ENCODE measurements at places on chromosomes 2 and 18.

DNA sequence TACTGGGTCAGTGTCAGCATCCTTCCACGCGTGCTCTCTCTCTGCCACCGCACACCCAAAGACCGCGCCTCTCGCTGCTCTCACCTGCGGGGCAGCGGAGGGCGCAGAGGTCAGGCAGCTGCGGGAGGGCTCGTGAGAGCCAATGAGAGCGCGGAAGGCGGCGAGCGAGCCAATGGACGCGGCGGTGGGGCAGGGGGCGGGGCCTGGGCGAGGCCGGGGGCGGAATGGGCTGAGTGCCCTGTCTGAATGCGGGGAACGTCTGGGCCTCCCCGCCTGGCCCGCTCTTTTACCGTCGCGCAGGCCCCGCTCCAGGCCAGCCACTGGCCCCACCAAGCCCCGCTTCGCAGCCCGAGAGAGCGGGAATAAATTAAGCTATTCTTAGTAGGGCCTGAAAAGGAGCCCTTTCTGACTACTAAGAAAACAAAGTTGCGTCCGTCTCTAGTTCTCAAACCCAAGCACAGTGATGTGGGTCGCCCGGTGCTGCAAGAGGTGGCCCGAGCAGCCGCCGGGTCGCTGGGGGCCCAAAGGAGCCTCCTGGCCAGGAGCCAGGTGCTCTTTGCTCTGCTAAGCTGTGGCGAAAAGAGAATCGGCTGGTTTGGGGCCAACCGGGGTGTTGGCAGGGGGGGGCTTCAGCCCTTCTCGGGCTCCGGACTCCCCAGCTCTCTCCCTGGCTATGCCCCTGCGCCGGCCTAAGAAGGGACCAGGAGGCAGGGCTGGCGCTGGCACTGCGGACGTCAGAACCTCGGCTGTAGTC lies 81.1 kb upstream of the GLI2 start:
- no peak for DNase-seq

DNA sequence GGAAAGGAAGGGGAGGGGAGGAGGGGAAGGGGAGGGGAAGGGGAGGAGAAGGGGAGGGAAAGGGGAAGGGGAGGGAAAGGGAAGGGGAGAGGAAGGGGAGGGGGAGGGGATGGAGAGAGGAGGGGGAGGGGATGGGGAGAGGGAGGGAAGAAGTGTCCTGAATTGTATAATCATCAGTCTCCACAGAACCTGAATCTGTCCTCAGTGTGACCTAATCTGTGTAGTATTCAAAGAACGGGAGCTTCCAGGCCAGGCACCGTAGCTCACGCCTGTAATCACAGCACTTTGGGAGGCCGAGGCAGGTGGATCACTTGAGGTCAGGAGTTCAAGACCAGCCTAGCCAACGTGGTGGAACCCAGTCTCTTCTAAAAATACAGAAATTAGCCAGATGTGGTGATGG lies 41.1 kb upstream of the CCDC150 start:
- DNase-seq, result no peak

GRCh38 chr2:17879137-17879912 lies 858 bp downstream of the KCNS3 start:
- DNase-seq, result no peak

- DNase-seq, result no peak
Observed at GRCh38 chr2:239803102-239803765, 221.9 kb downstream of the NDUFA10 start.

GRCh38 chr2:220509096-220509757 lies 881.8 kb downstream of the SLC4A3 start:
- DNase-seq, result no peak

DNA sequence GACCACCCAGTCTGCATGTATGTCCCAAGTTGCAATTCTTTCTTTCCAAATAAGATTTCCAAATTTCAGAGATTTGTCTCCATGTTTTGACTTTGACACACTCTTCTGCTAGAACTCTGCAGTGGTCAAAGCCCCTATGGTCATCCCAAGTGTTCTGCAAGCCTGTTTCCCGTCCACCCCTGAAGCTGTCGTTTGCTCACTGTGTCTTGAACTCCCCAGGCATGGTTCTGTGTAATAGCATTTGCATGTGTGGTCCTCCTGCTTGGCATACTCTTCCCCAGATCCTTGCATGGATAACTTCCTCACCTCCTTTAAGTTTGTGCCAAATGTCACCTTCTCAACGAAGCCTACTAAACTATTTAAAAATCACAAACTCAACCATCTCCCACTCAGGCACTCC lies 3.9 kb upstream of the MTLN start:
- no peak for DNase-seq

DNA sequence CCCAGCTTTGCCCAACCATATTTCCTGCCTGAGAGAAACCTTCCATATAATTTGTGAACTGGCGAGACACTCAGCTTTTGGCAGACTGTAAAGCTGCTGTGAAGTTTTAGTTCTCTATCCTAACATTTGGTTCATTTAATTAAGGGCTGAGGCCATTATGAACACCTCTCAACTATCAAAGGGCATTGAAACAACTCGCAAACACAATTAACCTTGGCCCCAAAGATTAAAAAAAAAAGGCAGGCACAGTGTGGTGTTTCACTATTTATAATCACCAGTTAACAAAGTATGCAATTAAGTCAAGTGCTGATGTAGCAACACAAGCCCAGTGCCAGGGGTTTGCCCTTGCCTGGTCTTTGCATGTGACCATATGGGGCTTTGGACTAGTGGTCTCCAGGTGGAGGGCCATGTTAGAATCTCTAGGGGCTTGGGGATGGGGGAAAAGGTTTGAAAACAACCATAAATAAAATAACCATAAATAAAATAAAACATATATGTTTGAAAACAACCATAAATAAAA lies 297.6 kb upstream of the SKOR2 start:
- DNase-seq, result no peak

- DNase-seq, result no peak
Observed at GRCh38 chr2:151727593-151728552, 6.4 kb downstream of the NEB start.

- no peak for DNase-seq
Observed at GRCh38 chr18:36901277-36901701, 72.4 kb downstream of the KIAA1328 start.

- no peak for DNase-seq
Observed at GRCh38 chr2:127362971-127363370, 24.8 kb downstream of the MAP3K2 start.

DNA sequence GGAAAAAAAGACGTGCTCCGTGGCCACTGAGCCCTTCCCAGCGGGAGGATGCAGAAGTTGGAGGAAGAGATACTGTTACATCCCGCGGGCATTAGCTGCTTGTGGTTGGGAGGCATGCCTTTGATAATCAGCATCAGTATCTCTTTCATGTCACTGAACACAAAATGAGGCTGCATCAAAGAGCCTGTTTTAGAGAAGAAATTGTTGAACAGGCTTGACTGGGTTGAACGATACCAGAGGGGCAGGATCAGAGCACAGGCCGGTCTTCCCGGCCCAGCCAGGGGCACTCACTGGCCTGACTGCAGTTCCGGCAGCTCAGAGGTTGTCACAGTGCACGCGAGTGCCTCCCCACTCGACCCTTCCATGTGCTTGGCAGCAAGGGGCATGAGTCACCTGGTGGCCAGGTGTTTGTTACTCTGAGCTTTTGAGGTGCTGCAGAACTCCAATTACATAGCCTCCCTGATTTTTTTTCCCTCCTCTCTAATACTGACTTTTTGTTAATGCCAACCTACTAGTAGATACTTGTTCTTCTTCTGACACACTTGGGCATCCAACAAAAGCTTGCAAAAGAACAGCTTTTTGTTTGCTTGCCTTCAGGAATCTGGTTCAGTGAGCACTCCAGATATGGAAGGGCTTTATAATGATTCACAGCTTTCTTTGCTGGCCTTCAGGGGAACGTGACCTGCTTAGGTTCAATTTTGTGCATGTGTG lies 121.6 kb downstream of the VAPA start:
- DNase-seq, result no peak

DNA sequence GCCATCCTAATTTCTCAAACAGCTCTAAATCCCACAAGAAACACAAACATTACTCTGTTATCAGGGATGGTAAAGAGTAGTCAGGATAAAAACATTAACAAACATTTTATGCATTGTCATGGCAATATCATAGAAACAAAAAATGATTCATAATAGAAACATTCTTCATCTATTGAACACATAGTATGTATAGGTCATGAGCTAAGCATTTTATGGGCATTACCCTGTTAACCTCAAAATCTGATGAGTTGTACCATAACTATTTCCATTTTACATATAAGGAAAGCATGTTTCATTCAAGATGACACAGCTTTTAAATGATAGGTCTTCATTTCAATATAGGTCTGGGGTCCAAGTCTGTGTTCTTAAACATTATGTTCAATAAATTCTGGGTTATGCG lies 344.9 kb downstream of the RND3 start:
- no peak for DNase-seq

GRCh38 chr18:49691177-49691608 lies 122.1 kb downstream of the ACAA2 start:
- DNase-seq, result no peak

GRCh38 chr2:217799563-217800432 lies 203.0 kb downstream of the TNS1 start:
- DNase-seq, result no peak

DNA sequence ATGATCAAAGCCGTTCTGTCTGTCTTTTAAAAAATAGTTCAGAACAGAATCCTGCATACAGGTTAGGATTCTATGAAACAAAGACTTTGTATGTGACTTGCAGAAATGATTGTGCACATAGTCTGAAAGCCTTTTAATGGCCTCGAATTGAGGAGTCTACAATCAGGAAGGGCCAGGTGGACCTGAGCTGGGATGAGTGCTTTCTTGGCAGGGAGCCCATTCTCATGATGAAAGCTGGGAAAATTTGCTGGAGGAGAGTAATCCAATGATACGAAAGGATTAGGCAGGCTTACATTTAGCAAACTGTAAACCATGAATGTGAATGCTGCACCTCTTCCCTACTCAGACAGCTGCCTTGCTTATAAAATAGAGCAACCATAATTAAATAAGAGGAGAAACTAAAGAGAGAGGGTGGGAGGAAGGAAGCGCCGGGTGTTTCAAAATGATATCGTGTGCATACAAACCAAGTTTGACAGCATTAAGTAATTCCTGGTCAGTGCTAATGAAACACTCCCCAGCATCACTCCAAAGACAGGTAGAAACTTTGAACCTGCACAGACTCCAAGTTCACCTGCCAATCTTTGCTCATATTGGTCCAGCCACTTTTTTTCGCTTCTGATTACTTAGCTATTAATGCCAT lies 23.7 kb upstream of the CXCR4 start:
- DNase-seq, result no peak

DNA sequence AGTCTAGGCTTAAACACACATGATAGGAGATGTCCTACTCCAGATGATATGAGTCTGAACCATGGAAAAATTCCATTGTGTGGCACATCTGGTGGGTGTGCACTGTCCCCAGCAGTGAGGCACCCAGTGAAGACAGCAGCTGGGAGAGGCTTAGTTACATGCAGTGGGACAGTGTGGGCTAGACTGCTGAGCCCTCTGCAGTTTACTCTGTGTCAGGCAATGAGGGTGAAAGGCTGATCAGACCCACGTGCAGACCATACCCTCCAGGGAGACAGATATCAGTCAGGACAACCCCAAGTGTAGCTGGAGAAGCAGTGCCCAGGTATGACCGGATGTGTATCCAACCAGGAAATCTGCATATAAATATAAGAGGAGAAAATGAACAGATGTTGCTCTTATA lies 13.4 kb downstream of the IL37 start:
- no peak for DNase-seq

DNA sequence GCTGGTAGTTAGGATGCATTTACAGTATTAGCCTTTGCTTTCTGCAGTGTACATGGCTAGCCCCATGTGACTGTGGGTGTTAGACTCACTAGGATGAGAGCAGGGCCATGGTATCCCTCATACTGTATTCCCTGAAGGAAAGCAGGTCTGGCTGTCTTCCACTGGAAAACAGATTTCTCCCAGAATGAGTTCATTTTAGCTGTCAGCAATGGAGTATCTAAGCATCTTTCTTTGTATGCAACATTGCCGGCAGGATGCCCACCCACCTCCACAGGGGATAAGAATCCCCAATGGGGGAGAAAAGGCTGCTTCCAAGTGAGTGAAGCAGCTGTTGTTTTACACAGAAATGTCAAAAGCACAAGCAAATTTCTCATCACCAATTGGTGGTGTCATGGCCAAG lies 142.7 kb upstream of the KLHL14 start:
- no peak for DNase-seq

- DNase-seq, result no peak
Observed at GRCh38 chr2:119225105-119225865, 1.7 kb downstream of the STEAP3 start.

DNA sequence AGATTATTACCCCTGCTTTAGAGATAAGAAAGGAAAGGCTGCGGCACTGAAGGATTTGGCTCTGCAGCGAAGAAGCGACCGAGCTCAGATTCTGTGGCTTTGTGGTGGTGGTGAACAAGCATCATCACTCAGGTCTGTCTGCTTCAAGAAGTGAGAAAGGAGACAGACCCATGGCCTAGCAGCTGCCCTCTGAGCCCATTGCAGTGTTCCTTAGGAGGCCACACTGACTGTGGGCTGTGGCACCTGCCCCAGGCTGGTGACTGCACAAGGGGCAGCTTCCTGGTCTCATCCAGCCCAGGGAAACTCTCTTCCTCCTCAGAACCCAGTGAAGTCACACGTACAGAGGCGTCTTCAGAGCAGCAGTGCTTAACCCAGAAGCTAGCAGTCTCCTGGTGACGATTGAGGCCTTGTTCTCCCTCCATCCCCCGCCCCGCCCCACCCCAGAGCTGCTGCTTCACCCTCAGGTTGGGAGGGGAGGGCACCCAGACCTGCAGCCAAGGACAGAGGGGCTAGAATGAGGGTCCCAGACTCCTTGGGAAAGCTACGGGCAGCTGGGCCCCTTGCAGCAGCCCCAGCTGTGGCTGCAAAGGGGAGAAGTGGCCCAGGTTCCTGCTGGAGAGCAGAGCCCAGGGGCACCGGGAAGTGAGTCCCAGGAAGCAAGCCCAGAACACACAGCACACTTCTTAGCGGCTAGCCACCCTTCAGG lies 22.2 kb downstream of the BIN1 start:
- DNase-seq, result no peak

GRCh38 chr2:550860-551567 lies 126.2 kb downstream of the TMEM18 start:
- DNase-seq, result no peak

DNA sequence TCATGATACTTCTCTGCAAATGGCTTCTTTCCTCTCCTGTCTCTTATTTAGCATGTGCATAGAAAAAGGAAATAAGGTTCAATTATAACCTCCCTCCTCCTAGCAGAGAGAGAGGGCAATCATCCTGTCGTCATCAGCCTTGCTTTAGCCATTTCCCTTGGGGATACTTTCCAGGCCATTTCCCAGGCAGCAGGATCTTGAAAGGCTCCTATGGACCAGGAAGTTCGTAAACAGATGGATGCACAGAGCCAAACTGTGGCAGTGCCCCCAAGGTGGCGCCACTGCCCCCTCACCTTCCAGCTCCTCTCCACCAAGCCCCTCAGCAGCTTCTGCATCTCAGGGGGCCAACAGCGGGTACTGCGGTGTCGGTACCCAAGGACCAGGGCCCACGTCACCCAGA lies 157.4 kb downstream of the DTNA start:
- DNase-seq, result no peak

GRCh38 chr2:15159751-15160177 lies 401.4 kb downstream of the NBAS start:
- DNase-seq, result no peak

- DNase-seq, result no peak
Observed at GRCh38 chr2:47034973-47035609, 119.5 kb upstream of the MCFD2 start.

- DNase-seq, result no peak
Observed at GRCh38 chr2:52668724-52669123, 1098.9 kb upstream of the CHAC2 start.
